Body of pancreas (tissue), 4 donors: ENCODE measurements at places on chromosomes 6 and 20.

DNA sequence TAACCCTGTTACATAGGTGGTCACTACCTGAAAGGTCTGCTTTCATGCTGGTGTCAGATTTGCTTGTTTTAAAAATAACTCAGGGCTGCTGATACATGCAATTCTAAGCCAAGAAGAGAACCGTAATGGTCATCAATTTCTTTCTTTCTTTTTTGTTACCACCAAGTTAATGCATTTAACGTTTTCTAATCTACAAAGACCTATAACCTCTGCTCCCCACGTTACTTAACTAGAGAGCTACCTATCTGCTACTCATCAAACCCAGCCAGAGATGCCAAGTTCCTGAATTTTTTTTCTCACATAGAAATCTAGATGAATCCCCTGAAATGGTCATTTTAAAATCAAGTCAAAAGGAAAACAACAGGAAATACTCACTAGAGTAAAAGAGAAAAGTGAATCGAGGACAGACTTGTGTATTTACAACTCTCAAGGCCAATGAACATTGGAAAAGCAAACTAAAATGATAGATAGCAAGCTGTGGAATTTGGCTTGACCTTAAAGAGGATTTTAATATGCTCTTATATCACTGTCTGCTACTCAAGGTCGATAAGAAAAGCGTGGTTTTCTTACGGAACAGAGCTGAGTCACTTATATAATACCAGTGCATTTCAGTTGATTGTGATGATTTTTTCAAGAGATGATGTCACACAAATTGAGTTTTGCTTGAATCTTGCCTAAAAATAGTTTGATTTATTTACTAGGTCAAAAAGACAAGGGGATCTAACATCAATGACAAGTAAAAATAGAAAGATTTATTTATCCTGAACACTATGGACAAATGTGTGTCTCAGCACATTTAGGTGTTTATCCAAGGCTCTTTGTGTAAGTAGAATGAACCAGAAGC lies 67.9 kb downstream of the SGK1 start:
- DNase-seq: no peak

- DNase-seq: no peak
Observed at GRCh38 chr6:138945354-138945753, 42.7 kb downstream of the REPS1 start.

DNA sequence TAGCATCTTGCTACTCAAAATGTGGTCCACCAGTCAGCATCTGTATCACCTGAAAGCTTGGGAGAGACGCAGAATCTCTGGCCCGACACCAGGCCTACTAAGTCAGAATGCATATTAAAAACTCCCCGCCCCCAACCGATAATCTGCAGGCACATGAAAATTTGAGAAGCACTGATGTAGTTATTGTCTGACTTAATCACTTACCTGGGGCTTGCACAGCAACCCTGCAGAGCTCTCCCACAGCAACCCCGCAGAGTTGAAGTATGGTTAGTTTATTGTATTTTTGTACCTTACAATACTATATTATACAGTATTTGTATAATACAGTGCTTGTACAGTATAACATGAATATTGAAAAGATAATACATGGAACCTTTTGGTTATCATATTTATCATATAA lies 53.7 kb downstream of the KLHL31 start:
- DNase-seq: no peak

- peak; percentile 66 for DNase-seq
Observed at GRCh38 chr20:19735446-19735845, 22.6 kb upstream of the RIN2 start.

GRCh38 chr6:82785206-82785605 lies 280.4 kb downstream of the UBE3D start:
- no peak for DNase-seq
